ENCODE measurements at places on chromosomes 7 and 10. TPM values are rescaled to one million over a fixed set of nuclear protein-coding genes. Genes with fewer than 3 reads are reported as not detected.
A peak's percentile ranks its signal among the peaks of the same experiment; 100 is the strongest.

Gene INPP5A
- total RNA-seq: 16.5 TPM

Gene AEBP1
- not detected for total RNA-seq

GRCh38 chr7:116443101-116443523 lies 56.4 kb upstream of the CAV2 start:
- DNase-seq: peak; percentile 36

GRCh38 chr10:108736111-108736510 lies 1187.2 kb downstream of the XPNPEP1 start:
- no peak for DNase-seq

DNA sequence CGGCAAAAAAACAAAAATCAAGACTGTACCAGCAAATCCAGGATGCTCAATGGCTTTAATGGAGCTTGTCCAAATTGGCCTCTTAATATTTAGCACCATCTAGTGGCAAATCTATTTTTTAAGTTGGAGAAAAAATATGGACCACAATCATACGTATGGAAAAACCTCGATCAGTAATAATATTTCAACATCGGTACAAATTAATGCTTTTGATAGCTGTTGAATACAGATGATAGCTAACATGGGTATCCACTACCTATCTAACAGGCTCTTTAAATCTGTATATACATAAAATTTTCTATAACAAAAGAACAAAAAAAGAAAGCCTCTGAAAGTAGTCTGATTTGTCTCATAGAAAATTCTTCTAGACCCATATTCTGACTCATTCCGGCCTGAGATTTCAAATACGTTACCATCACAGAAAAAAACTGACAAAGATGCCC lies 29.2 kb downstream of the COA1 start:
- no peak for DNase-seq

DNA sequence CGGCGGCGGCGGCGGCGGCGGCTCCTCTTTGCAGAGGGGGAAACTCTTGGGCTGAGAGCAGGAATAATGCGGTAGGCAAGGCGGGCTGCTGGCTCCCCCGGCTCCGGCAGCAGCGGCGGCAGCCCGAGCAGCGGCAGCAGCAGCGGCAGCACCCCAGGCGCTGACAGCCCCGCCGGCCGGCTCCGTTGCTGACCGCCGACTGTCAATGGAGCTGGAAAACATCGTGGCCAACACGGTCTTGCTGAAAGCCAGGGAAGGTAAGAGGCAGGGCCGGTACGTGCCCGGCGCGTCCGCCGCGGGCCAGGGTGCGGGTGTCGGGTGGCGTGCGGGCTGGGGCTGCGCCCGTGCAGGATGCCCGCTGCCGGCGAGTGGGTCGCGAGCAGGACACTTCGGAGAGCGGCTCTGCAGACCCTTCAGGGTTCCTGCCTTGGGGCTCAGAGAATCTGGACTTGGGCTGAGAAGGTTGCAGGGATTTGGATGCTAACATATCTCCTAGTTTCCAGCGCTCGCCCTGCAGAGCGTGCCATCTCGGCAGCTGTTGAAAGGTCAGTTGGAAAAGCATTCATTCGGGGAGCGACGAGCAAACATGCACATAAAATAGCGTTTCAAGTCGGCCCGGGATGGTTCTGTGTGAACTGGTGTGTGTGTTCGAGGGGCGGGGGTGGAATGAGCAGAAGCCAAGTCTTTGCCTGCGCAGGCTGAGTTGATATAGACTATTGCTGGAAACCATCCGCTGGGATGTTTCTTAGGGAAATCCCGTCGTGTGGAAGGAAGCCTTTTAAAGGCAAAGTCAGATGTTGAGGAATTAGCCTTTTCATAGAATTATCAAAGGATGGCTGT lies 562 bp downstream of the GRK5 start:
- DNase-seq: peak; percentile 15

DNA sequence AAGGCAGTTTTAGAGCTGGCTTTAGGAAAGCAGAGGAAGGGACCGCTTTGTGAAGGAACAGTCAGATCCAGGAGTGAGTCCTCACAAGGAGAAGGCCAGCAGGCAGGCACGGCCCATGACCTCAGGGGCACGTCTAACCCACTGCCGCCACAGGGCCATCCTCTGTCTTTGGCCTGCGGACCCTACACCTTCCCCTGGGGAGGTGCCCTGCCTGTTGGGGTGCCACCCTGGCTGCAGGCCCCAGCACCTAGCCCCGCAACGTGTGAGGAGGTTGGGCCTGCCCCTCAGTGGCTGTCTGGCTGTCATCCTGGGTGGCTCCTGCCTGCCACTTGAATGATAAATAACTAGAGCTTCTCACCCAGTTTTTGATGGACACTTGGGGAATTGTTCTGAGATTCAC lies 31.0 kb upstream of the TRIM8 start:
- DNase-seq: no peak
